Effector memory CD4-positive, alpha-beta T cell (primary cell): ENCODE measurements at places on chromosomes 7 and 10.

DNA sequence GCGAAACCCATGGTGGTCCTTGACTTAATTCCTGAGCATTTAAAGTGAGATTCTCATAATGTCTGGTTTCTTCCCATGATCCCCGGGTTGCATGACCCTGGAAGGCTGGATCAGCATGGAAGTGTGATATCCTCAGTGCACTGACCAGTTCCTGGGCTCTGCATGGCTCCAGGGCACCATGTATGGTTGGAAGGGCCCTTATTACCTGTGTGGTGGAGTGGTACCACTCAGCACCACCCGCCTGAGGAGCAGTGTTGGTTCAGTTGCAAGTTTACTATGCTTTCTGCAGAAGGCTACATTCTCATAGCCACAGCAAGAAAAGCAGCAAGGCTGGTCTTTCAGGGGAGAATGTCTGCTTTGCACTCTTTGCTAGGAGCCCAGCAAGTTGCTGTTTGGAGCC lies 325.7 kb upstream of the MKI67 start:
- no peak for DNase-seq

- DNase-seq, result no peak
These were observed 63.8 kb downstream of the IMMP2L start for GRCh38 chr7:111498391-111499007.

- no peak for DNase-seq
These were observed 236.4 kb upstream of the TMEM72 start for GRCh38 chr10:44674536-44675386.

GRCh38 chr7:99713995-99714570 lies 20.9 kb downstream of the CYP3A7 start:
- no peak for DNase-seq

DNA sequence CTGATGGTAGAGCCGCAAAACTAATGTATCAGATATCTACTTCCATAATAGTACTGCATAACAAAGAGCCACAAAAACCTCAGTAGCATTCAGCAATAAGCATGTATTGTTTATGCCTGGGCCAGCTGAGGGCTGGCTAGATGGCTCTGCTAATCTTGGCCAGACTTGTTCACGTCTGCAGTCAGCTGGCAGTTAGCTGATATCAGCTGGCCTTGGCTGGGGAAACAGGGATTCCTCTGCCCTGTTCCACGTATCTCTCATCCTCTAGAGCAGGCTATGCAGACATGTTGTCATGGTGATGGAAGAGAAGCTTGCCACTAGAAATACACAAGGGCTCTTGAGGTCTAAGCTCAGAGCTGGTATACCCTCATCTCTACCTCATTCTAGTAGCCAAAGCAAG lies 62.9 kb downstream of the GRM8 start:
- DNase-seq, result no peak

DNA sequence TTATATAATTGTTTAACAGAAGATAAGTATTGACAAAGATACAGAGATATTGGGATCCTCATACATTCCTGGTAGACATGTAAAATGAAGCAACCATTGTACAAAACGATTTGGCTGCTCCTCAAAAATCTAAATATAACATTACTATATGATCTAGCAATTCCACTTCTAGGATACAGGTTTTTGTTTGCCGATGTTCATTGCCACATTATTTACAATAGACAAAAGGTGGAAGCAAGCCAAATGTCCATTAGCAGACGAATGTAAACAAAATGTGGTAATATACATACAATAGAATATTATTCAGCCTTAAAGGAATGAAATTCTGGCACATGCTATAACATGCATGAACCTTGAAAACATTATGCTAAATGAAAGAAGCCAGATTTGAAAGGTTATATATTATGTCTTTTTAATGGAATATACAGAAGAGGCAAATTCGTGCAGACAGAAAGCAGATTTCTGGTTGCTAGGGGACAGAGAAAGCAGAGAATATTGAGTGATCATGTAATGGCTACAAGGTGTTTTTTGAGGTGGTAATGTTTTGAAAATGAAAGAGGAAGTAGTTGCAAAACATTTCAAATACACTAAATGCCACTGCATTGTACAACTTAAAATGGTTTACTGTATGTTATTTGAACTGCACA lies 44.9 kb downstream of the POLR1F start:
- no peak for DNase-seq

- DNase-seq, result no peak
These were observed 40.5 kb downstream of the ANLN start for GRCh38 chr7:36430186-36430585.

GRCh38 chr10:120506674-120507073 lies 49.6 kb downstream of the PLPP4 start:
- no peak for DNase-seq

- no peak for DNase-seq
These were observed 96.0 kb downstream of the GSAP start for GRCh38 chr7:77320137-77320536.

DNA sequence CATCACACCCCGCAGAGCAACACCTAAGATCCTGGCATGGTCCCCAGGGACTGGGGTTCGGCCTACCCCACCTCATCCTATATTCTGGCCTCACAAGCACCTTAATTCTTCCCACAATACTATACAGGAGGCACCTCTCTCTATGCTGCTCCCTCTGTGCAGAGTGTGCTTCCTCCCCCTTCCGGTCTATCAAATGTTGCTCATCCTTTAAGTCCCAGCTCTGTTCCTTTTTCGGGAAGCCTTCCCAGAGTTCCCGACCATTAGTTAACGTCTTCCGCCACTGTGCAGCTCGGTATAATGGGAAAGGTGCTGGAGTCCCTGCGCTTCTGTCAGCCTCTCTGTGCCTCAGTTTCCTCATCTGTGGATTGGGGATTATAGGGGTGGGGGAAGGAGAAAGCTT lies 21.8 kb downstream of the PALD1 start:
- no peak for DNase-seq

DNA sequence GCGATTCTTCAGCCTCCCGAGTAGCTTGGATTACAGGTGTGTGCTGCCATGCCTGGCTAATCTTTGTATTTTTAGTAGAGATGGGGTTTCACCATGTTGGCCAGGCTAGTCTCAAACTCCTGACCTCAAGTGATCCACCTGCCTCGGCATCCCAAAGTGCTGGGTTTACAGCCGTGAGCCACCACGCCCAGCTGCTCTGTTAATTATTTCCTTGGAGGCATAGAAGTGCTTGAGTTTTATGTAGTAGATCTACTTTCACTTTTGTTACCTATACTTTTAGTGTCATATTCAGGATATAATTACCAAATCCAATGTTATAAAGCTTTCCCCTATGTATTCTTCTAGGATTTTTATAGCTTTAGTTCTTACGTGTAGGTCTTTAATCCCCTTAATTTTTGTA lies 1093.0 kb downstream of the GATA3 start:
- DNase-seq, result no peak
